ENCODE measurements at places on chromosomes 2 and 18.

DNA sequence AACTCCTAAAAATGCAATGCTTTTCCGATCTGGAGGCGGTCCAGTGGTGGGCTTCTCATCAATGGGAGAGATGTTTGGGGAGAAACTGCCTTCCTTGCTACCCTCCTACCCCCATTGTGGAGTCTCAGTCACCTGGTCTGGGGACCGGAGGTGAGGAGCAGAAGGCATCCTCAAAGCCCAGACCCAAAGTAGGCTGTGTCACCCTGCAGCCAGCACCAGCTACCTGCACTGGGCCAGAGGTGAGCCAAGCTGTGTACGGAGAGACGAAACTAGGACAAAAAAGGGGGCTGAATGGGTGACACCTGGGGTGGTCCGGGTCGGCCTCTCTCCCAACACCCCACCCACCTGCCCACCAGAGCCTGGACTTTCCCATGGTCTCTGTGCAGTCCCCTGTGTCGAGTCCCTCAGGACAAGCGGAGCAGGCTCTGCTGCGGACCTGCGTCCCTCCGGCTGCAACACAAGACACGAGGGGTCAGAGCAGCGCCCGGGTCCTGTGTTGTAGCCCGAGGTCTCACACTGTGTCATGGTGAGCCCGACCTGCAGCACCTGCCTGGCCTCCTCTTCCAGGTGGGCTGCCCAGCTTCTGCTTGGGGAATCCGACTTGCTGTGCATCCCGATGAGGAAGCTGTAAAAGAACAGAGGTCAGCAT, 68.0 kb upstream of the RMP24 start:
- no peak for DNase-seq

GRCh38 chr2:63675026-63675425, 86.3 kb downstream of the MDH1 start:
- DNase-seq = peak; percentile 20

DNA sequence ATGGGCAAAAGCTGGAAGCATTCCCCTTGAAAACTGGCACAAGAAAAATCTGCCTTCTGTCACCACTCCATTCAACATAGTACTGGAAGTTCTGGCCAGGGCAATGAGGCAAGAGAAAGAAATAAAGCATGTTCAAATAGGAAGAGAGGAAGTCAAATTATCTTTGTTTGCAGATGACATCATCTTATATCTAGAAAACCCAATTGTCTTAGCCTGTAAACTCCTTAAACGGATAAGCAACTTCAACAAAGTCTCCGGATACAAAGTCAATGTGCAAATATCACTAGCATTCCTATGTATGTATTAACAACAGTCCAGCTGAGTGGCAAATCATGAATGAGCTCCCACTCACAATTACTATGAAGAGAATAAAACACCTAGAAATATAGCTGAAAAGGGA, 1579.3 kb downstream of the SUCLG1 start:
- no peak for DNase-seq

- no peak for DNase-seq
Observed at GRCh38 chr2:135636982-135637381, 104.7 kb upstream of the UBXN4 start.

DNA sequence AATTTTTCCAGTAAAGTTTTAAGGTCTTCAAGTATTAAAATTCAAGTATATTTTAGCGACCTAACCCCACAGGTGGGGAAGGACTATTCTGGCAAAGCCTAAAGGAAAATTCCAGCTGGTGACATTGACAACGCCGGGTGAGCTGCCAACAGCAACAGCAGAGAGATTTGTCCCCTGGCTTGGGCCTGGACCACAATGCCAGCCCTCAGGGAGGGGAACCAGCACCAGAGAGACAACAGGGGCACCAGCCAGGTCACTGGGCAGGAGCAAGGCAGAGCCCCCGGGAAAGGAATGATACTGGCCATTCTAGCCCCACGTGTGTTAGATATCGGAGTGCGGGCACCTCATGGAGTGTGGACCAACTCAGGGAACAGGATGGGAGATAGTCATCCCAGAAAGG, 95.7 kb downstream of the ARMC9 start:
- DNase-seq = no peak

GRCh38 chr18:731185-731584, 18.8 kb upstream of the ENOSF1 start:
- peak; percentile 20 for DNase-seq

DNA sequence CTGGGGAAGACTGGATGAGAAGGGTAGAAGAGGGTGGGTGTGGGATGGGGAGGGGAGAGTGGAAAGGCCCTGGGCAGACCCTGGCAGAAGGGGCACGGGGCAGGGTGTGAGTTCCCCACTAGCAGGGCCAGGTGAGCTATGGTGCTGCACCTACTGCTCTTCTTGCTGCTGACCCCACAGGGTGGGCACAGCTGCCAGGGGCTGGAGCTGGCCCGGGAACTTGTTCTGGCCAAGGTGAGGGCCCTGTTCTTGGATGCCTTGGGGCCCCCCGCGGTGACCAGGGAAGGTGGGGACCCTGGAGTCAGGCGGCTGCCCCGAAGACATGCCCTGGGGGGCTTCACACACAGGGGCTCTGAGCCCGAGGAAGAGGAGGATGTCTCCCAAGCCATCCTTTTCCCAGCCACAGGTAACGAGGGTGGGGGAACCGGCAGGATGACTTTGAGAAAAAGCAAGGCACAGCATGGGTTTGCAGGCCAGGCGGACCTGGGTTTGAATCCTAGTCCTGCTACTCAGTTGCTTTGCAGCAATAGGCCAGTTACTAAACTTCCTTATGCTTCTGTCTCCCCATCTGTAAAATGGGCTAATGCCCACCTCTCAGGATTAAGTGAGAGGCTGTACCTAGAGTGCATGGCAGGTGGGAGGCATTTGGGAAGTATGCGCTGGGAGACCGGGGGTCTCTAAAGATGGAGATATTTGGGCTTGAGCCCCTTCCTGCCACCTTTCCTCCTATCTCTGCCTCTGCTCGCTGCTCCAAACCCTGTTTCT, at the start of gene INHA:
Gene INHA, plus strand, starts transcription at position 74 of the 765 bp plus-strand sequence. Its CDS starts 65 bp downstream, at position 139.
- DNase-seq = no peak

DNA sequence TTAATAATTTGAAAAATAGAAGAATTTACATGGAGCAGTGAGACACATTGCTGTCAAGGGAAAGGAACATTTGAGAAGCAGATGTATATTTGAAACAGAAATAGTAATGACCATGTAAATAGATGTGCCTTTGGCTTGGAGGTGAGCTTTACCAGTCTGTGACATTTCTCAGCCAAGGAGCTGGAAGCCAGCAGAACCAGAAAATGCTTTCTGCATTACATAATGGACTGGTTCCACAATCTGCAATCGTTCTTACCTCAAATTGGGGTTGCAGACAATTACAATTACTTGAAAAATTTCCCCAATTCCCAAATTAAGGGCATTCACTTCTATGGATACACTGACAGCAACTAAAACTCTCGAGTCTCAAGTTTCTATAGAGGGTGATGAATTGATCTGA, 59.7 kb downstream of the HNMT start:
- DNase-seq = no peak

DNA sequence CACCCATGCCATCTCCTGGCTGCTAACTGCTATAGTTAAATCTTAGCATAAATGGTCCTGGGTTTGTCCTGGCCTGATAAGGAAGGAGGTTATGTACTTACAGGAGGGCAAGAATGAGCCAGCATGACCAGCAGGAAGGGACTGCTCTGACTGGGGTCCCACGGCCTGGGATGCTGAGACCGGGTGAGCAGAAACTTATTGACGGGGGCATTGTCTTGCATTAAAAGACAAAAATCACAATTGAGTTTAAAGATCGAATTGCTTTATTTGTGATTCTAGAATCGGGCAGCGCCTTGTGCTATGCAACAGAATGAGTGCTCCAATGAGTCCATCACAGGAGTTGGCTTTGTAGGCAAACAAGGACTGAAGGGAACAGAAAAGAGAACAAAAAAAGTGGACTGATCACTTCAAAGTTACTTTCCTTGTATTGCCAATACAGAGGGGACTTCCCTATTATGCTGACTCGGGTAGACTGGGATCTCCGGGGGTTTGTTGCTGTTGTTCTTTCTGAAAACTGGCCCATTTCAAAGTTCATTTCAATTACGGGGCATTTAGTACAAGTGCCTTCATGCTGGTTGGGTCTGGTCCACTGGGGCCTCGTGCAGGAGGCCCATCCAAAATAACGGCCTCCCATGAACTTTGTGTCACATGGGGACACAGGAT, 87.1 kb upstream of the SLC66A3 start:
- no peak for DNase-seq

DNA sequence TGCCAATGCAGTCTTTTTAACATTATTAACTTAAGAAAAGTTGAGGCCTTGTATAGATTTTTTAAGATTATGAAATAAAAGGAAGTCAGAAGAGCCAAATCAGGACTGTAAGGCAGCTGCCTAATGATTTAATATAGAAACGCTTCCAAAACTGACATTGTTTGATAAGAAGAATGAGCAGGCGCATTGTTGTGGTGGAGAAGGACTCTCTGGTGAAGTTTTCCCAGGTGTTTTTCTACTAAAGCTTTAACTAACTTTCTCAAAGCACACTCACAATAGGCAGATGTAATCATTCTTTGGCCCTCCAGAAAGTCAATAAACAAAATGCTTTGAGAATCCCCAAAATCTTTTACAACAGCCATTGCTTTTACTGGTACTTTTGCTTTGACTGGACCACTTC, 288.6 kb upstream of the FIGN start:
- DNase-seq = no peak

GRCh38 chr18:3140986-3141639, 78.7 kb downstream of the MYOM1 start:
- DNase-seq = no peak

GRCh38 chr2:66862885-66863650, 428.1 kb downstream of the MEIS1 start:
- peak; percentile 89 for DNase-seq

DNA sequence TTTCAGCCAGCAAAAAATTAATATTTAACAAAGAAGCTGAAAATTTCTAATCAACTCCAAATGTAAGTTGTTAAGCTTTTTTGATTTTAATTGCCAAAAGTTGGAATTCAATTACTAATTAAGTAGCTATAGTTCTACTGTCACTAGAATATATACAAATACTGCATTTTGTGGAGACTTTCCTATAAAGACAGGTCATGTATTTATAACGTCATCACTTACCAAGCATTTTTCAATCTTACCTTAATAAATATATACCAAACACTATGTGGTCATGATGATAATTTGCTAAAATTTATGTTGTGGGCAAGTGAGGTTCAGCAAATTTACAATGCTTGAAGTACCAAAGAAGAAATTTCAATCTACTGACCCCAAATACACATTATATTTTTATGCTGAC, 24.2 kb upstream of the TMEFF2 start:
- no peak for DNase-seq

DNA sequence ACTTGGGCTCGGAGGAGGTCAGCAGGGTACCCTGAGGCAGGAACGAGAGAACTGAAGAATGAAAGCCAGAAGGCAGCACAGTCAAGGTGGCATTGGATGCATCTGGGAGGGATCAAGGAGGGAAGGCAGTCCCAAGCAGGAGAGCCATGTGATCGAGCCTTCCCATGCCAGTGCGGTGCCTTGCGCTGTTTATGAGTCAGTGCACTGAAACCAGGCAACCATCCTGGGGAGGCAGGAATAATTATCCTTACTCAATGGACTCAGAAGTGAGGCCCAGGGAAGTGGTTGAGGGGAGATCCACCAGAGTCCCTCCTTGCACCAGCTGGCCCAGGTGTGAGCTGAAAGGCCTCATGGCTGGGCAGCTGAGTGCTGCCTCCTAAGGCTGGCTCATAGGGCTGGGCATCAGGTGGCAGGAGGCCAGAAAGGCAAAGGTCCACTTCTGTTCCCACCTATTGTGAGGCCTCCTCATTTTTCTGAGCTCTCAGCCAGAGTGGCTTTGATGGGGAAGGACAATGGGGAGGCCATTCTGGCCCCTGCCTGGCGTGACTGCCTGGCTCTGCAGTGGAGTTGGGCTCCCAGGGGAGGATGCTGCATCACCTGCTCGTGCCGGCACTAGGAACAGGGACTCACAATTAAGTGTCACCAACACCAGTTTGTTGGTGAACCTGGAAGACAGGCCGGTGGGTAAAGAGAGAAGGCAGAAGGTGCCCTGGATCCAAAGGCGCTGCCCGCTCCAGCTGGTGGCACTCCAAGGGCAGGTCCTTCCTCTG, 82.3 kb downstream of the TFCP2L1 start:
- DNase-seq = no peak

DNA sequence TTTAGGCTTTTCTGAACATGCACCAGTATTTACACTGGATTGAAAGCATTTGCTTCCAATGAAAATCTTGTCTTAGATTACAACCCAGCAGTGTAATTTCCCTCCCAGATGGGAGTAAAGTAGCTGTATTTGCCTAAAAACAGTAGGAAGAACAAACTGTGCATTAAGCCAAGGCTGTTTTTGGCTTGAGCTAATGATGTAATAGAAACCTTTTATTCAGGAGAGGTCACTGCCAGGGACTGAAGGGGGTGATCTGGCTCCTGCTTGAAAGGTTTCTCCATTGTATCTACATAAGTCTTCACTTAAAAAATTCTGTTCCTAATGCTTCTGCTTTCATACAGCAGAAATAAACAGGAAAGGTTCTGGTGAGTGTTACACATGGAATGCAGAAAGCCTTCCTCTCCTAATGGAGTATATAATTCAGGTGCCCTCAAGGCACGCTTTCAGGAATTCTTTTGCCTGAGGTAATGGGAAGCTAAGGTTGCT, 74.4 kb downstream of the MEIS1 start:
- DNase-seq = no peak

DNA sequence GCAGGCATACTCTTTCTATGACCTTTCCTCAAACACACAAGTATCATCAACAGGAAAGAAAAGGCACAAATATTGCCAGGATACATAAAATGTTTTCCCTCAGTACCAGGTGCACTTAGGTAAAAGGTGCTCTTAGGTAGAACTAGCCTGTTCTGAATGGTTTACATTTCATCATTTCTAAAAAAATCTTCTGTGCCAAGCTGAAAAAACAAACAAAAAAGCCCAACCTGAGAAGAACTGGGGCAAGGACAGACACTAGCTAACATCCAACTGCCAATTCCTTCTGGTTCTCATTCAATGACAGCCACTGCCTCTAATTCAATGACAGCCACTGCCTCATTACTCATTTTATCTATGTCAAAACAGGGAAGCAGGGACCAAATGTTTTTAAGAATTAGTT, 68.5 kb downstream of the SPIRE1 start:
- DNase-seq = no peak

- peak; percentile 28 for DNase-seq
Observed at GRCh38 chr18:32919799-32920198, 147.0 kb upstream of the KLHL14 start.

DNA sequence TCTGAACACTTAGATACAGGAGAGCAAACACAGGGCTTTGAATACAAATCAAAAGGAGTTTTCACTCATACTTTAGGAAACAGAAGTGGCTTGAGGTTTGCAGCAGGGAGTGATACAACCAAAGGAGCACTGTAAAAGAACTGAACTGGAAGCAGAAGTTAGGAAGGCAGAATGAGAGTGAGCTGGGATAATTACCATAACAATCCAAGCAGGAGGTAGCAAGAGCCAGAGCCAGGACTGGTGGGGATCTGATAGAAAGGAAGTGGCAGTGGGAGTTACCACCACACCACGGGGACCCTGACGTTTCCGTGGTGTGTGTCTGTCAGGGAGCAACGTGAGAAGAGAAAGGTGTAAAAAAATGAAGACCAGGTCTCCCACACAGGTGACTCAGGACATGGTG, 81.3 kb upstream of the EPB41L3 start:
- no peak for DNase-seq

Measured in fibroblast of skin of abdomen (primary cell).